ENCODE measurements at places on chromosomes 16 and 17.

DNA sequence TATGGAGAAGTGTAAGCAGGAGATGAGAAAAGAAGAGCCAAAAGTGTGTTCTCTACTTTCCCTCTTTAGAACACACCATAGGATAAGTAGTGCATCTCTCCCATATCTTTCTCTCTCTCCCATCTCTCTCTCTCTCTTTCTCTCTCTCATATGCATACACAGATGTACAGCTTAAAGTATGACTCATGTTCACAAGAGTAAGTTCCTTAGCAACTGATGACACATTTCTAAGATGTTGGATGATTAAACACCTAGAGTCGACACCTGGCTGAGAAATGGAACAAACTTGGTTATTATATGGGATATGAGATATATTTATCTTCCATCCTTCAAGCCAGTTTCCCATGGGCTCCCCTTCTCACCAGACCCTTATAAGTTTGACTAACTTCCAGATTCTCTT, 113.5 kb downstream of the TMEM132E start:
- DNase-seq: no peak

DNA sequence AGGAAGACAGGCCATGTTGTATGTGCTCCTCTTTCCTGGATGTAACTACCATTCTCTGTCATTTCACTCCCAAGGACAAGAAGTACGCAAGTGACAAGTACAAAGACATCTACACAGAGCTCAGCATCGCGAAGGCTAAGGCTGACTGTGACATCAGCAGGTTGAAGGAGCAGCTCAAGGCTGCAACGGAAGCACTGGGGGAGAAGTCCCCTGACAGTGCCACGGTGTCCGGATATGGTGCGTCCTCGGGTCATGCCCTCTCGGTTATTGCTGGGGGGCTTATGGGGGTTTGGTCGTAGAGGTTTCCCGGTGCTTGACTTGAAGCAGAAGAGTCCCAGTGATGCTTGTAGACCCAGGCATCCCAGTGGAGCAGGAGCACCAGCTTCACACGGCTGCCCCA, 29.0 kb downstream of the PLD6 start:
- DNase-seq: no peak

GRCh38 chr16:57042157-57043111, 49.9 kb upstream of the CPNE2 start:
- peak; percentile 58 for DNase-seq

- DNase-seq: no peak
Observed at GRCh38 chr16:6548507-6548906, 784.1 kb upstream of the RBFOX1 start.

DNA sequence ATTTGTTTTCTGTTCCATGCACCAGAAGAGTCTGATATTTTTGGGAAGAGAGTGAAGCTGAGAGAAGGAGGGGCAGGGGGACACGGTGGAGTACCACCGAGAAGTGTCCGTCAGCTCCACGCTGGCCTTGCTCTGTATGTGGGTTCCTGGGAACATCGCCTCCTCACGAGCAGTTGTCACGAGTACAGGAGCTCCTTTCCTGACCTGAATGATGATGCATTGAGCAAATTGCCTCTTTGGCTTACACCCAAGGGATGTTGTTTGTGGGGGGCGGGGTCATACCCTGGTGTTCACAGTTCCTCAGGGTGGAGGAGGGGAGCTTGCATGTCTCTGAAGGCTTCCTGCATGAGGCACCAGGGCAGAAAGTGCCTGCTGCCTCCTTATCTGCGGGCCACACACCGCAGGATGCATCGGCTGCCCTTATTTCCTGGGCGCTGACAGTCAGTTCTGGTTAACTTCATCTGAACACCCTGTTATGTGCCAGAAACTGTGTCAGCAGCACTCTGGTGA, 36.2 kb downstream of the RGS9 start:
- DNase-seq: peak; percentile 51

- no peak for DNase-seq
Observed at GRCh38 chr16:80079072-80079471, 461.7 kb upstream of the DYNLRB2 start.

- DNase-seq: no peak
Observed at GRCh38 chr17:82234211-82235055, 5.6 kb downstream of the SLC16A3 start.

DNA sequence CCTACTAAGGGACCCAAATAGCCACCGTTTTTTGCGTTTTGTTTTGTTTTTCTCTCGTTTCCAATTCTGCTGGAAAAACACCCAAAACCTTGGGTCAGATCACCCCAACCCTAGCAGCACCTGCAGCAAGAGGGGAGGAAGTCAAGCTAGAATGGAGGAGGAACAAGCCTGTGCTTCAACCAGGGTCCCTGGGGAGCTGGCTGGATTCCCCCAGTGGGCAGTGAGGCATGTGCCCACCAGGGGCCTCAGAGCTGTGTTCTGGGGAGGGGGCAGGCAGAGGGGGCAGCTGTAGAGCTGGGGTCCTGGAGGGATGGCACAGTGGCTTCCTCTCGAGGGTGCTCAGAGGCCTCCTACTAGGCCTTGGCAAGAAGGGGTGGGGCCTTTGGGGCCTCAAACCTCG, 6.5 kb downstream of the CD79B start:
- DNase-seq: no peak

DNA sequence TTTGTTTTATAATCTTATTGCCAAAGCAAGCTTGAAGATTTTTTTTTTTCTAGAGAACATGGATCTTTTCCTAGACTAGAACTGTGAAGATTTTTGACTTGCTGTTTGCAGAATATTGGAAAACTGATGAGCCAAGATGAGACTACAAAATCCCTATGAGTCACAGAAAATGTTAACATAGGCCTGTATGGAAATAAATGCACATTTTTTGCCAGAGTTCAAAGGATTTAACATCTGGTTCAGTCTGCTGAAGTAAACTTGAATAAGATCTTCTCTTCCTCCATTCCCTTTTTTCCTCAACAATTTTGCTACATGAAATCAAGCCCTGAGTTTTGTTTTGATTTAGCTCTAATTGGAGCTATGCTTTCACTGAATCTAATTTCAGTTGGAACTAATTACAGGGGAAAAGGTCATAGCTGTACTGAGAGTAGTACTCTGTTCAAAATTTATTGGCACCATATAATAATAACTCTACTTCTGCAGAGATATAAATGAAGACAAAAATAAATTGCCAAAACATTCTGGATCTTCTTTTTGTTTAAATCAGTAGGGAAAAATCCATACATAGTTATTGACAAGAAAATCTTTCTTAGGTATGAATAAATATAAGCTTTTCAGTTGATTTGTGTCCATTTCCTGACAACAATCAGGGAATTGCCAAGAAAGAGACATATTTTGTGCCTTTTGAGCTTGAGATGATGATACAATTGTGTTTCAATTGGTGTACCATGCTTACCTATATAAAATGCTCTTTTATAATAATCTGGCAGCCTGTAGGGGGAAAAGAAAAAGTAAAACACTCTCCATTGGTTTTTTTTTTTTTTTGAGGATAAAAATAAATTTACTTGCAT, 387.5 kb upstream of the GOT2 start:
- DNase-seq: no peak

- DNase-seq: no peak
Observed at GRCh38 chr17:19672009-19672750, 23.6 kb downstream of the ALDH3A2 start.

- no peak for DNase-seq
Observed at GRCh38 chr16:7646821-7647500, 314.3 kb downstream of the RBFOX1 start.

DNA sequence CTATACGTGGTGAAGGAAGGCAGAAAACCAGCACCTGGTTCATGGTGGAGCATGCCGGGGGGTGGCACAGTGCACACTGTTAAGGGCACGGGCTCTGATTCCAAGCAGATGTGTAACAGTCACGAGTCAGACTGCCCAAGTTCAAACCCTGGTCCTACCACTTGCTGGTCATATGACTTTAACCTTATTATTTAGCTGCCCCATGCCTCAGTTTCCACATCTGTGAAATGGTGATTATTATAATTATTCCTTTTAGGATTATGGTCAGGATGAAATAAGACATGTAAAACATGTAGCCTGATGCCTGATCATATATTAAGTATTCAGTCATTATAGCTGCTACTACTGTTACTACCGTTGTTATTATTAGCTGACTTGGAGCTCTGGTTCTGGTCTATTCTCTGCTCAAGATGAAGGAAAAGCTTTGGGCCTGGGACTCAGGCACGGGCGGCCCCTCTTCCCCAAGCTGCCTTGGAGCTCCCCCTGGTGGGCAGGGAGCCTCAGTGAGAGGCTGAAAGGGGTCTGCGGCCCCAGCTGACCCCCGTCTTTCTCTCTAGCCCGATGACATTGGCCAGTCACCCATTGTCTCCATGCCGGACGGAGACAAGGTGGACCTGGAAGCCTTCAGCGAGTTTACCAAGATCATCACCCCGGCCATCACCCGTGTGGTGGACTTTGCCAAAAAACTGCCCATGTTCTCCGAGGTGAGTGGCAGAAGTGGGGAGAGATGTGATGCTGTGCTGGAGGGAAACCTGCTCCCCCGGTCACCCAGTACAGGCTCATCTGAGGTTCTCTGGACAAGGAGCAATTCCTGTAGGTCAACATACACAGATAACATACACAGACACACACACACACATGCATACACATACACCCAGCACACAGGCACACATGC, 14.0 kb downstream of the NR1D1 start:
- no peak for DNase-seq

DNA sequence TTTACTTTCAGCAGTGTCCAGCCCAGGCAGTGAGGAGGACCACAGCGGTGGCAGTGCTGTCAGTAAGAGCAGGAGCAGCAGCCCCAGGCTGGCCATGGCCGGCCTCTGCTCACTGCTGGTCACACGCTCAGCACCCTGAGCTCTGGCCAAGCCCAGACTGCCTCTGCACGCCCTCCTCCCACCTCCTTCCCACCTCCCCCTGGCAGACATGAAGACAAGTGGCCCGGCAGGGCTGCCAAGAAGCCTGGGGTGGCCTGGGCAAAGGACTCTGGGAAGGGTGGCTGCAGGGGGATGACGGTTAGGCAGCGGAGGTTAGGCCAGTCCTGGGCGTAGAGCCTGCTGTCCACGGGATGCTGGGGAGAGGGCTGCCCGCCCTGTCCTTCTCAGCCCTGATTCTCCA, at the start of gene C16orf89:
TSS of gene C16orf89 (minus strand) at position 144 of the 400 bp plus-strand sequence. CDS start at position 96, 48 bp downstream.
- DNase-seq: no peak

- DNase-seq: no peak
Observed at GRCh38 chr17:82170412-82170961, 42.2 kb downstream of the CCDC57 start.
